ENCODE measurements at places on chromosomes 12 and 14.

DNA sequence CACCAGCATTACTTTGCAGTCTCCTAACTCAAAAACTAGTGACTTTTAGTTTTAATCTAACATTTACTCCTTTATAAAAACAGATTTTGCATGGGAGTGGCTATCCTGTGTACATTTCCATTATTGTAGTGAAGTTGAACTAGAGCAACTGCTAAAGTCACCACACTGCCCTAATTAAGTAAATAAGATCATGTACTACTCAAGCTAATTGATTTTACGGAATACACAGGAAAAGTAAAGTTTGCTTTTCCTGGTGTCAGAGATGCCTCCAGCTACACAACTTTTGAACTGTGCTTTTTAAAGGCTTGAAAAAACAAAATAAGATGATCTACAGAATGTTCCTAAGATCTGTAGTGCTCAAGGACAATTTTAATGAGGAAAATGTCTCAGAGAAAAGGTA, 50.4 kb upstream of the ATP2A2 start:
- no peak for DNase-seq

DNA sequence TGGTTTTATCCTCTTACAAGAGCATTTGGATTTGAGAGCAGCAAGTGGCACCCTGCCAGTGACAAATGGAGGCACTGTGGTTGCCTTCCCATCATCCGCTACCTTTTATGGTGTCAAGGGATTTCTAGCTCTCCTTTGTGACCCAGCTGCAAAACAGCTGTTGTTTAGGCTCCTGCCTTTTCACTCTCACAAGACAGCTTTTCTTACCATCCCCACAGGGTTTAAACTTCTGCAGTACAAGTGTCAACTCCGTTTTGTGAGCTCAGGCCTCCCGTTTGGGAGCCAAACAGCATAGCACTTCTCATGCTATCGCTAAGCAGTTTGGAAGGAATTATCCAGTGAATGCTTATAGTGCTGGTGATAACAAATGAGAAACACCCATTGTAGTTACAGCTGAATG, 331.4 kb downstream of the TMTC2 start:
- DNase-seq: no peak

GRCh38 chr14:76714470-76714869, 46.8 kb upstream of the VASH1 start:
- DNase-seq: no peak

- no peak for DNase-seq
Measured at GRCh38 chr12:87518481-87518880, 510.7 kb downstream of the C12orf50 start.

DNA sequence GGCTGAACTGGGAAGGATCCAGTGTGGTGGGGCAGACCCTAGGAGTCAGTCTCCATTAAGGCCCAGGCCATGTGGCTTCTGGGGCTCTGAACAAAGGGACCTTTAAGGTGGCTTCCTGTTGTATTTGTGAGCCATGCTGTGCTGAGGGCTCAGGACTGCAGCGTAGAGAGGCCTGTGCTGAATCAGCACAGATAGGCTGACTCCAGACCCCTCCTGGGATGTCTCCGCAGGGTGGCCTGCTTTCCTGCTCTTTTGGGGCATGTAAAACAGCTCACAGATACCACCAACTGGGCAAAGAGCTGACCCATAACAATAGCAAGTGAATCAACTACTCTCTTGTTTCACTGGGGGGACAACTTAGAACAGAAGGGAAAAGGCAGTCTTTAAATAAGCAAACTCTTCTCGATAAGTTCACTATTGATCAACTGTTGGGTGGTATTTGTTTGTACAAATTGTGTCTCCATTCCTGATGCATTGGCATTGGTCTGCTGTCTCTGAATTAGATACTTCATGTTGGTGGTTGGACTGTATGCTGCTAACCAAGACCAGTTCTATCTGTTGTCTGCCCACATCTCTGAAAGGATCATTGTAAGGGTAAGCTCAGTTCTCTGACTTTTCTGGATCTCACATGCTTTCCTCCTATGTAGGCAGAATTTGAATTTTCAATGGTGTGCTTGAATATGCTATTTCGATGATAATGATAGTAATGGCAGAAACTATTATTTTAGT, 71.8 kb downstream of the MYRFL start:
- no peak for DNase-seq

DNA sequence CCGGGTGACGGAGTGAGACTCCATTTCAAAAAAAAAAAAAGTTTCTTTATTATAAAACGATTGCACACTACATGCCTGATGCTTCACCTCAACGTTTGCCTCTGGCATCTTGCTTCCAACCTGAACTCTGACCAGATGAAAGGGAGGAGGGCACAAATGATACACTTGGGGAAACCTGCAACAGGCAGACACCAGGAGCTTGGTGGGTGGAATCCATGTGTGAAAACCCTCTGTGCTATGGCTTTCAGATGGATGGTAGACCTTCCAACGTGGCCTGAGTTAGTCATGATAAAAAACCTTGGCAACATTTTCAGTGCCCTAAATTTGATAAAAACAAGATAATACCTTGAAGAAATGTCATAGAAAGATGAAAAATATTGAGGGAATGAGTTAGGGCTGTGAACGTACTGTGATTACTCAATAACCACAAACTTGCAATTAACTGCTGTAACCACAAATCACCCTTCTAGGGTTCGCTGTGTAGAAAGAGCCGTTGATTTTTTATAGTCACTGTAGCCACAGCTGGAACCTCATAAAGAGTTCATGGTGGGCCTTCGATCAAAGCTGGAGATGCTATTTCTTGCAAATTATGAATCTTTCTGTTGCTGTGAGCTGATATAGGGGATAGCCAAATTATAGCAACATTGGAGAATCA, 26.1 kb upstream of the GZMB start:
- no peak for DNase-seq

- no peak for DNase-seq
Measured at GRCh38 chr12:116194935-116195431, 82.5 kb downstream of the MED13L start.

- DNase-seq: no peak
Measured at GRCh38 chr12:20044846-20045245, 323.5 kb upstream of the PDE3A start.

DNA sequence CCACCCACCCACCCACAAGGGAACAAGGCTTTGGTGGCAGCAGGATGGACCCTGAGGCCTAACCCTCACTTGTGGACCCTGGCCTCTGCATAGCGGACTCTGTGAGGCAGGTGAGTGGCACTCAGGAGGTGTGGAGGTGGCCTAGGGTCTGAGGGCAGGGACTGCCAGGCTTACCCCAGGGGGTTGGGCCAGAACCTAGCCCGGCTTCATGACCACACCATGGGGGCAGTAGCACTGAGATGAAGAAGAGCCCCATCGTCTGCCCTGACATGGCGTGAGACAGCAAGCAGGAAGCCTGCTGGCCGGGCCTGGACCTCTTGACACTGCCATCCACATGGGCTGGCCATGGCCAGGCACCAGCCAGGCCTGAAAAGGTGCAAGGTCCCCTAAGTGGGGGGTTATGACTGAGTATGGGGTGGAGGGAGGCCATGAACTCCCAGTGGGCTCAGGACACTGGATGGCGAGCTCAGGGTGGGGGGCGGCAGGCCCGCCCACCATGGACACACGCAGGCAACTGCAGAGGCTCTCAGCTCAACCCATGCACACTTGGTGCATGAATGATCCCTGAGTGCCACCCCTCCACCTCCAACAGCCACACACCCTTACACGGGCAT, 29.3 kb downstream of the JAG2 start:
- DNase-seq: no peak

DNA sequence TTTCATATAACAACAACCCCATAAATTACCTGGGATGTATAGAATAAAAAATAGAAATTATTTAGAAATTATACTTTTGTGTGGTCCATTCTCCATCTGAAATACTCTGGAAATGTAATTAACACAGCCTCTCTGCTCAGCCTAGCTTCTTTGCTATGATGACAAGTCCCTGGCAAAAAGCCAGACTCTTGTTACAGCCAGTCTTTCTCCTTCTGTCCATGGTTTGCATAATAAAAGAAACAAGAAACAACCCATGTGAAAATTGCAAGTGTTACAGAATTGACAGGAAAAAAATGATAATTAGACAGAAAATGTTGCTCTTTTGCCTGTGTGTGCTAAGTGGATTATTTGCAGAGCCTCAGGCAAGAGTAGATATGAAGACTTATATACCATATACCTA, 61.3 kb downstream of the C12orf50 start:
- no peak for DNase-seq

DNA sequence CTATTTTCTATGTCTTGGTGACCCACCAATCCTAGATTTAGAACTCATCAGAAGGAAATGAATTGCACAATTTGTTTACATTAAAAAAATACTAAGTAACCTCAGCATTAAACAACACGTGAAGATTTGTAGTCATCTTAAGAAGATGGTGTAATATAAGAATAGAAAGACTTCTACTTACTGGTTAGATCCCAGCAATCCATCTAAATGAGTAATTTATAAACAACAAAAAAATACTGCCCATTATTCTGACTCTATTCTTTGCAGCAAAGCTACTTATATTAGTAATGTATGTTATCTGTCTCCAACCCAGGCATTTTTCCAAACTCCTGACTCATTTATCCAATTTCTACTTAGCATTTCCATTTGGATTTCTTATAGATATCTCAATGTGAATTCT, 67.8 kb downstream of the CD163L1 start:
- no peak for DNase-seq

DNA sequence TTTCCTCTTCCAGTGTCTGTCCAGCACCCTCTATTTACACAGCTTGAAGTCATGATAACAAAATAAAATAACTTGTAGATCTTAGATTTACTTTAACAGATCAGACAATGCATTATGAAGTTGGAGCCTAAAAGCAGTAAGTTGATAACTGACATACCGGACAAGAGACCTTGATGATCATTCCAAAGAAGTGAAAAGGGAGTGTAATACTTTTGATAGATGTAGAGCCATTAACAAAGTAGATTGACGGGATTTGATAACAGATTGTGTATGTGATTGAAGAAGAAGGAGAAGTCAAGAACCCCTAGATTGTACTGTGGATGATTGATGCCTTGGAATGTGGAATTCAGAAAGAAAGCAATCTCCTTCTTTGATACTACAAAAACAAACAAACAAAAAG, 403.8 kb upstream of the MGAT4C start:
- no peak for DNase-seq

DNA sequence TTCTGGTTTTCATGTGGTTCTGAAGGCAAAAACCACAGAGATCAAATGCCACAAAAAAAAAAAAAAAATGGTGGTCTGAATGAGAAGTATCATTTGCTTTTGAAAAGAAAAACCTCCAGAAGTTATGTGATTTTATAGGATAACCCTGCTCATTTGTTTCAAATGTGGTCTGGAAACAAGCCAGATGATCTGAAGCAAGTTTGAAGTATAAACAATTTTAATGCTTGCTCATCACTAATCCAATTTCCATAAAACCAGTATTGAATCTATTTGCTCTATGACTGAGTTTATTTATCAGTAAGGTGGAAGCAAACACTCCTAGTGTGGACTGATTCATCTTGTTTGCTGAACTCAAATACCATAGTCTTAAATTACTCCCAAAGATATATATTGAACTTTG, 407.3 kb upstream of the FLRT2 start:
- DNase-seq: no peak

GRCh38 chr14:52706286-52706685, 714 bp upstream of the PSMC6 start:
- no peak for DNase-seq

- DNase-seq: no peak
Measured at GRCh38 chr12:131455581-131456110, 255.2 kb upstream of the SFSWAP start.

- no peak for DNase-seq
Measured at GRCh38 chr12:46450279-46450748, 77.7 kb upstream of the SLC38A2 start.

DNA sequence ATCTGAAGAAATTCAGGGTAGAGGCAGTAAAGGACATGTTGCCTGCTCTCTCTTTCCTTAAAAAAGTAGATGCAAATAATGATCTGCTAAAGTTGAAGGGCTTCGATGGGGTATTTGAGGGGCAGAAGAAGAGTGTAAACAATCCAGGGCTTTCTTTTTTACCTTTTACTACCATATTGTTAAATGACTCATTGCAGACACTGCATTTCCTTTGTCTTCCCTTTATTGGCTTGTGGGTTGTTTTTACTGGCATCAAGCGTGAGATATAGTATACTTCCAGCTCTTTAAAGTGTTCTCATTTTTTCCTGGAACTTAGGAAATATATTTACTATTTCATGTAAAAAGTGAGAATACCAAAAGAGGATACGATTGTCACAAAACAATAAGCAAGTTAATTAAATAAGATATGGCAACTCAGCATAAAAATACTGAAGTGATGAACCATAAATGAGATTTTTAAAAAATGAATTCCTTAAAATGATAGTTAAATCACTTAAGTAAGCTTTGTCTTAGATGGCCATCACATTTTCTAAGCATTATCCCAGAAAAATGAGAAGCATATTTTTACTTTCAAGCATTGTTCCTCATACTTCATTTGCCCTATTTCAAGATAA, 72.3 kb upstream of the KRAS start:
- DNase-seq: no peak

GRCh38 chr14:103521951-103522563, 573 bp downstream of the CKB start:
- no peak for DNase-seq

- no peak for DNase-seq
Measured at GRCh38 chr12:53755451-53755891, 3.7 kb upstream of the CISTR start.

- DNase-seq: no peak
Measured at GRCh38 chr14:77369285-77369684, 7.6 kb downstream of the TMED8 start.

DNA sequence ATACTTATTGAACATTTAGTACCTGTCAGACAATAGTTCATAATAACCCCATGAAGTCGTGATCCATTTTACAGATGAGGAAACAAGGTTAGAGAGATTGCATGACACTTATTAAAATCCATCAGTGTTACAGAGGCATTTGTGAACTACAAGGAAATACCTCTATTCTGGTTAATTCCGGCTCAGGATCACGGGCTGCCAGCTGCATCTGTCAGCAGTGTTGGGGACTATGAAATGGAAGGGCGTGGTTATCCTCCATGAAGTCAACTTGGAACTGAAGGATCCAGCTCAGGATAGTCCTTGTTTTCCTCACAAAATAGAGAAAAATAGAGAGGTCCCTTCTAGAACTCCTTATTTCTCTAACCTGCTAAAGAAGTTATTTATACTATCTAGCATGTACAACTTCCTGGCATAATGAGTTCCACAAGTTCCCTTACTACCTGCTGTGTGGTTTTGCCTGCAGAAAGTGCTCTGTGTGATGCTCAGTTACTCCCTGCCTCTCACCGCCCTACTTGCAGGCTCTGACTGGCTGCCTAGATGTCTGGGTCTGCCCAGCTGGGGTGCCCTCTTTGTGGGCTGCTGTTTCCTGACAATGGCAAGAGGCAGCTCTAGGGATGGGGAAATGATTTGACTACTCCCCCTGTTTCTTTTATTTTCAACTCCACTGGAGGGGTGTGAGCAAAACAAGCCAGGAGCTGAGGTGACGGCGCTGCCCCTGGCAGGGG, 36.8 kb downstream of the PLXNC1 start:
- no peak for DNase-seq

- DNase-seq: no peak
Measured at GRCh38 chr14:98171654-98172053, 1100.3 kb downstream of the BCL11B start.
